Small intestine (tissue), 16 donors: ENCODE measurements at places on chromosomes 16 and 17.

DNA sequence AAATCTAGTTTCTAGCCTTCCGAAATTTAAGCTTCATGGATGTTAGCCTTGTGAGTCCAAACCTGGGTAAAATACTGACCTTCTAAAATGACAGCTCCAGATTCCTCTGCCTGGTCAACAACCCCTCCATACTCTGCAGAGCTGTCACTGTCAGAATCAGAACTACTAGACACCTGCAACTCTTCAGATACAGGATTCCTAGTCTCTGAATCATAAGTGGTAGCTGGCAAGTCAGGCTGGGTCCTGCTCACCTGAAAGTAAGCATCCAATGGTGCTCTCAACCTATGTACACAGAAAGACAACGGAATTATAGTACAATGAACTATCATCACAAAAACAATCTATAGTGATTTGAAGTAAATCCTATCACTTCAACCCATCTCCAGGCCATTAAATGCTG, 14.8 kb downstream of the RFWD3 start:
- no peak for DNase-seq

- peak; percentile 31 for DNase-seq
Measured at GRCh38 chr17:74740641-74741387, 3.8 kb downstream of the RAB37 start.

DNA sequence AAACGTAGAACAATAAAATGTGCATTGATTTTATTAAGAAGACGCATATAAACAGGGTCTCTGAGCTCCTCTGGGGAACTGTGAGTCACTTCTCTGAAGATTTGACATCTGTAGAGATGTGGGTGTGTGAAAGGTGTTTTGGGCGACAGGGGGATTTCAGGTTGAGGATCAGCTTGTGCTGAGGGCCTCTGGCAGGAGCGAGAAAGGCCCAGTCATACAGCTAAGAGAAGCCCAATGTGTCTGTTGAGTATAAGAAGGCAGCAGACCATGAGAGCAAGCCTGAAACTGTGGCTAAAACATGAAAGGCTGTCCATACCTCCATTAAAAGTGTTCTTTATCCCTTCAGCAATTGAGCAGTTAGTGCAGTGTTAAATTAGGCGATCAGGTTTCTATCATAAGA, 406.5 kb upstream of the MON1B start:
- no peak for DNase-seq

GRCh38 chr17:79141578-79142355, 67.1 kb downstream of the ENGASE start:
- no peak for DNase-seq

- DNase-seq = no peak
Measured at GRCh38 chr17:47763913-47764582, 31.0 kb downstream of the TBX21 start.

GRCh38 chr16:65641049-65641761, 519.3 kb upstream of the CDH11 start:
- DNase-seq = no peak

GRCh38 chr17:78289802-78290363, 58.5 kb downstream of the TMEM235 start:
- peak; percentile 85 for DNase-seq

DNA sequence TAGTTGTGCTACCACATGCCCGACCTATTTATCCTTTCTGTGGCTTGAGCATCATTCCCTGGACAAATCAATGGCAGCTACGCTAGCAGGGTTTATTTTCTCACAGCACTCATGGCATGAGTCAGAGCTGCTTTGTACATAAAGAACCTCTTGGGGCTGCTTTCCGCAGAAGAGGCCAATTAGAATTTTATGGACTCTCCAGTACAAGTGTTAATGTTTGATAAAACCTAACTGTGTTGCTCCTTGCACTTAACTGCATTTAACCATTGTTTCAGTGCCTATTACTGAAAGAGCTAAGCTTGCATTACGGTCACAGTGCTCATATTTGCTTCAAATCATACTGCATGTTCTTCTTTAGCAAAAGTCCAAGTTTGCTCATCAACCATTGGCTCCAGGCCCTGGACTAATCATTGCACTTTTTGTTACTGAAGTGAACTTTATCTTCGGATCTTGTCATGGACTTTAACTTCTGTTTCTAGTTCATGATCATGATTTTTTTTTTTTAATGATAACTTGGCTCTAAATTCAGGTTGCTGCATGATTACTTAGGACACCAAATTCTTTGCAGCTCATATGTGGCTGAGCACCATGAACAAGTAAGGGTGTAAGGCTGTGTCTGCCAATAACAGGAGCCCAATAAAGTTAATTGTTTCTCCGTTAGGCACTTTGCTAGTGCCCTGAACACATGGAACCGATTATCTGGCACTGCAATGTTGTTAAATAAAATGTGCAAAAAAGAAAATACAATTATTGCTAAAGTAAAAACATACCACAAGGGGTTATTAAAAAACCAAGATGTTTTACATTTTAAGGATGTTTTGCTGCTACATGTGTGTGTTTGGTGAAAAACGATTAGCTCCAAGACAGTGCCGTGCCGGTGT, 492.2 kb downstream of the KCNJ2 start:
- DNase-seq = peak; percentile 82

GRCh38 chr17:48335858-48336500, 94.0 kb downstream of the SKAP1 start:
- peak; percentile 61 for DNase-seq

- DNase-seq = no peak
Measured at GRCh38 chr16:50396761-50397535, 28.2 kb upstream of the BRD7 start.

DNA sequence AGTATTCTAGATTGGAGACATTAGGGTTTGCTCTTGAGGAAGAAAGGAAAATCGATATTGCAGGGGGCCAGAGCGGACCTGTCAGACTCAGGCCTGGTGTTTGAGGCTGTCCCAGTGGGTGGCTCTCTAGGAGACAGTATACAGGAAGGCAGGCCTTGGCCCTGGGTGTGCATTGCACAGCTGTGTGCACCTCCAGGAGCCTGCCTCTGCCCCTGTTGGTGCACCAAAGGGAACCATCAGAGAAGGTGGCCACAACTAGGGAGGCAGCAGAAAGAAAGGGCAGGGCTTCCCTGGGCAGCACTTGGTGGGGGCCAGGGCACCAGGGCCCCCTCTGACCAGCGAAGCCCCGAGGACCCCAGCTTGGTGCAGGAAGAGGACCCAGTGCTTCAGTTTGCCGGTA, 188.0 kb downstream of the NTN1 start:
- DNase-seq = no peak

DNA sequence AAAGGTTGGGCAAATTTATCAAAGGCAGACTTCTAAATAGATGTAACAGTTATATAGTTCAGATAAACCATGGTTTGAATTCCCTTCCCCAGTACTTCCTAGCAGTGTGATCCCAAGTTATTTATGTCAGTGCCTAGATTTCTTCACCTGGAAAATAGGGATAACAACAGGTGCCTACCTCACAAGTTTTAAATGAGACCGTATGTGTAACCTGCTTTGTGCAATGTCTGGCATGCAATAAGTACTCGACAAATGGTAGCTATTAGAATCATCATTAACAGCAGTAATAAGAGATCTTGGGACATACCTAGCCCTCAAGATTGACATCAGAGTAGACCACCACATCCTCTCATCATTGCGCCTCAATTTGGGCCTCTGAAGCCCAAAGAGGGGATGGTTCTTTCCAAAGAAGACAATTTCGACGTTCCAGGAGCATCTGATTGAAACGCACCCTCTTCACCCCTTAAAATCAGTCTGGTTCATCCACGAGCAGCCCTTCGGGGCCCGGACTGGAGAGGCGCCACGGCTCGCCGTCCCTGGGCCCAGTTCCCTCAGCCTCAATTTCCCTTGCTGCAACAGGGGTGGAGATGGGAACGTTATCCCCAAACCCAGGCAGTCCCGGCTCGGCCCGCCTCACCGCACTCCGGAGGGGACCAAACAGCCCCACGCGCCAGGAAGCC, 541 bp downstream of the ACACA start:
- DNase-seq = peak; percentile 32

DNA sequence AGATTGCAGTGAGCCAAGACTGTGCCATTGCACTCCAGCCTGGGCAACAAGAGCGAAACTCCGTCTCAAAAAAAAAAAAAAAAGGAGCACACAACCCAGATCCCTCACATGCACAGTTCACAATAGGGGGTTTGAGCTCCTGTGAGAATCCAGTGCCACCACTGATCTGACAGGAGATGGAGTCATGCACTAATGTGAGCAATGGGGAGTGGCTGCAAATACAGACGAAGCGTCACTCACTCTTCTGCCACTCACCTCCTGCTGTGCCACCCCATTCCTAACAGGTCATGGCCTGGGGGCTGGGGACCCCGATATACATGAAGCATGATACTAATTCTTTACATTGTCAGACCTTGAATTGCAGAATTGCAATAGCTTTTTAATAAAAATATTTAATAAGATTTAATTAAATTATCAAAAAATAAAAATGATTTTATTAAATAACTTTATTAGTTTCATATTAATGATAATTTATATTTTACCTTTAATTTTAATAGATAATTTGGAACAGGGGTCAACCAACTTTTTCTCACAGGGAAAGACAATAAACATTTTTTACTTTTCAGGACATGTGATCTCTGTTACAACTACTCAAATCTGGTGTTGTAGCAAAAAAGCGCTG, 171.4 kb downstream of the COPRS start:
- DNase-seq = no peak

DNA sequence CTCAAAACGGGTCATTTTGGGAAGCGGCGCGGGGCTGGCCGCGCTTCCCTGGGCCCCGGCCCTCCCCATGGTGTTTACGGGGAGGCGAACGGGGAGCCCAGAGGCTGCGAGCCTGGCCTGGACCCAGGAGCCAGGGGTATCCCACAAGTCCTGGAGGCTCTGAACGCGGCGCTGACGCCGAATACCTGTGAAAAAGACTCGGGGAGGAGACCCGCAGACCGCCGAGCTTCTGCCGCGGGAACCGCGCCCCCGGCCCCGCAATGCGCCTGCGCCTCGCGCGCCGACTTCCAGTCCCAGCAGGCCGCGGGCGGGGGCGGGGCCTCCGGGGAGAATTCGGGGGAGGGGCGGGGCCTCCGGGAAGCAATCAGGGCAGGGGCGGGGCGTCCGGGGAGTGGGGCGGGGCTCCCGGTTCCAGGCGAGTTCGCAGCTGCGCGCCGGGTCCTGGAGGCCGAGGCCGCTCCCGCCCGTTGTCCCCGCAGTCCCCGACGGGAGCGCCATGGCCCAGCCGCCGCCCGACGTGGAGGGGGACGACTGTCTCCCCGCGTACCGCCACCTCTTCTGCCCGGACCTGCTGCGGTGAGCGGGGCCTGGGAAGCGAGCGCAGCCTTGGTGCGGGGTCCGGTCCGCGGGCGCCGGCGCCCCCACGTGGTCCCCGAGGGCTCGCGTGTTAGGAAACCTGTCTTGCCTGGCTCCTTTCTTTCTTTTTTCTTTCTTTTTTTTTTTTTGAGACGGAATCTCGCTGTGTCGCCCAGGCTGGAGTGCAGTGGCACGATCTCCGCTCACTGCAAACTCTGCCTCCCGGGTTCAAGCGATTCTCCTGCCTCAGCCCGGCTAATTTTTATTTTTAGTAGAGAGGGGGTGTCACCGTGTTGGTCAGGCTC, at the start of gene DECR2:
Gene DECR2 (plus strand): TSS at position 418 of the 881 bp plus-strand sequence. CDS start 79 bp downstream, at position 497.
- DNase-seq = peak; percentile 93

- no peak for DNase-seq
Measured at GRCh38 chr16:20846030-20846429, 39.7 kb downstream of the REXO5 start.

GRCh38 chr16:85697431-85697830, 8.7 kb upstream of the GINS2 start:
- DNase-seq = no peak

GRCh38 chr16:69073181-69073702, 32.2 kb upstream of the HAS3 start:
- peak; percentile 46 for DNase-seq

DNA sequence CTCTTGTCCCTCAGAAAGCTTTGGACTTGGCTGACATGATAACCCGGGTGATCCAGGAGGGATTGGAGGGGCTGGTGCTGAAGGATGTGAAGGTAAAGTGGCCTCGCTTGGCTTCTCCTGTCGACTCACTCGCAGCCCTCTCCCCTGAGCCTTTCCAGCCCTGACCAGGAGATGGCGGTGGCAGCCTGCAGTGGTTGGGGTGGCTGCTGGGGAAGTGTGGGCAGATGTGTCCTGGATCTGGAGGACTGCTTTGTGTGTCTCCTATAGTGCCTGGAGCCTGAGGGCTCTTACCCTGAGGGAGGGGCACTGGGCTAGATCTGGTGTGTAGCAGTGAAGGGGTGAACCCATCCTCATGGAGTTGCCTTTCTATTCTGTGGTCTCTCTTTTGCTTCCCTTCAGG, 17.9 kb downstream of the LIG3 start:
- DNase-seq = peak; percentile 76

DNA sequence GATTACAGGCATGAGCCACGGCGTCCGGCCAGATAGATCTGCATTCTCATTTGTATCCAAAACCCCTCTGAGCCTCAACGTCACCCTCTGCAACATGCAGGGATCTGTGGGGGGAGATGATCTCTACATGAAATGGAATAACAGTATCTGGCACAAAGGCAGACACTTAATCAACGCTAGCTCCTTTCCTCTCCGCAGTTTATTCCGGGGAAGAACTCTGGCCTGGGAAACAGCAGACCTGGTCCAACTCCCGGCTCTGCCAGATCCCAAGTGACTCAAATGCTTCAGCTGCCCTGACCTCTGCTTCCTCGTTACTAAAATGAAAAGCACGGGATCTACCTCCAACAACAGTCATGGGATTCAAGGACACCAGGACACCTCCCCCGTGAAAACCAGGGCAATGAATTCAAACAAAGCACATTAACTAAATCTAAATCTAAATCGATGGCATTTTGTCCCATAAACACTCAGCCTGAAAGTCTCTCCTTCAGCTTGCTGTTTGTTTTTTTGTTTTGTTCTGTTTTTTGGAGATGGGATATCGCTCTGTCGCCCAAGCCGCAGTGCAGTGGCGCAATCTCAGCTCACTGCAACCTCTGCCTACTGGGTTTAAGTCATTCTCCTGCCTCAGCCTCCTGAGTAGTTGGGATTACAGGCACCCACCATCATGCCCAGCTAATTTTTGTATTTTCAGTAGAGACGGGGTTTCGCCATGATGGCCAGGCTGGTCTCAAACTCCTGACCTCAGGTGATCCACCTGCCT, 78.2 kb downstream of the NXN start:
- DNase-seq = no peak

DNA sequence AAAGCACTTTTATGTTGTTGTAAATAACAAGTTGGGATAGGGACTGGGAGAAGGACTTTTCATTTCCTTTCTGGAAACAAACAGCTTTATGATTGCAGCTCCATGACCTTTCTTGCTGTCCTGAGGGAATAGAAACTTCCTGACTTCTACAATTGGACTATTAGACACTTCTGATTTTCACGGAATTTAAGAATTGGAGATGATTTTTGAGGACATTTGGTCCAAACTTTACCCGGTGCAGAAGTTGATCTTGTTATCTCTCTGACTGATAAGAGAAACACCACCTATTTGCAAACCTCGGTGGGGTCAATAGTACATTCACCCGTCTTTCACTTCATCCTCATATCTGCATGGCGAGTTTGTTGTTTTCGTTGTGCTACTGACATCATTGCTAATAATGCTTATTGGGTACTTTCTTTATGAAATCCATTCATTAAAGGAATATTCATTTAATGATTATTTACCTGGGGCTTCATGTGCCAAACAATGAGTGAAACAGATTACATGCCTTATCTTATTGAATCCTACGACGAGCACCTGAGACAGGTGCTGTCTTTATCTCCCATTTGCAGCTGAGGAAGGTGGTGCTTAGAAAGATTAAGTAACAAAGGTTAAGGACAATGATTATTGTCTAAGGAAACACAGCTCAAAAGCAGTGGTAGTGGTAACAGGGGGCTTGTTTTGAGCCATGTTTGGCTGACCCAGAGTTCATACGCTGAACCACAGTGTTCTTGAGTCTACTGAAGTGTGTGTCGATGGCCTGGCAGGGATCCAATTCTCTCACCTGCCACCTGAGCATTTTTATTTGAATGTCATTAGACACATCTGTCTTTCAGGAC, 176.9 kb upstream of the FAM20A start:
- DNase-seq = peak; percentile 46

GRCh38 chr16:4615384-4616046, 827 bp upstream of the UBALD1 start:
- DNase-seq = no peak
